Left cardiac atrium (tissue), 4 donors: ENCODE measurements at places on chromosomes 1 and 21.
A peak's percentile ranks its signal among the peaks of the same experiment; 100 is the strongest.

GRCh38 chr1:205669341-205670149, 10.8 kb downstream of the SLC45A3 start:
- DNase-seq = no peak

DNA sequence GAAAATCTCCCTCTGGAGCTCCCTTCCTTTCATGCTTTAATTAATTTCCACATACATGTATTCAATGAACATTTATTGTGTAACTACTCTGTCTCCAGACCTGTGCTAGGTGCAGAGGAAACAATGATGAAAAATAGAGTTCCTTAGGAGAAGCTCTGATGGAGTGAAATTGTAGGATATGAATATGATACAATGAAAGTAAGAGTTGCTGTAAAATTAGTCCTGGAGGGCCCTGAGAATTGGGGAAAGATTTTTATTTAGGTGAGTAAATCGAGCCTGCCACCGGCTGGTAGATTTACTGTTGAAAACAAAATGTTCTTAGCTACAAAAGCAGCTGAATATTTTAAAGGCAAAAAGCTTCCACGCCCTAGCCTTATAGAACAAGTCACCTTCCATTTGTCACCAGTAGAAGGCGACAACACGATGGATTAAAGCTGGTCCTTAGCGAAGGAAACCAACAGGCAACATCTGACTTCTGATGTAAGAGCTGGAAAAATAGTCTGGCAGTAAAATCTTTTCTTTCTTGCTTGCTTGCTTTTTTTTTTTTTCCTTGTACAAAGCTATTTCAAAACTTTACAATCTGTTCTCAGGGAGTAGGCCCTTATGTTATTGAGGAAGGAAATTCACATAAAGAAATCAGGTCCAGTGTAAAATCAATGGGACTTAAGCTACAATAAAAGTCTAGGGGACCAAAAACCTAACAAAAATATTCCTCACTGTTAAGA, 82.0 kb upstream of the ROR1 start:
- peak; percentile 37 for DNase-seq

- no peak for DNase-seq
These were observed 11.4 kb upstream of the DNASE2B start for GRCh38 chr1:84386716-84387479.

DNA sequence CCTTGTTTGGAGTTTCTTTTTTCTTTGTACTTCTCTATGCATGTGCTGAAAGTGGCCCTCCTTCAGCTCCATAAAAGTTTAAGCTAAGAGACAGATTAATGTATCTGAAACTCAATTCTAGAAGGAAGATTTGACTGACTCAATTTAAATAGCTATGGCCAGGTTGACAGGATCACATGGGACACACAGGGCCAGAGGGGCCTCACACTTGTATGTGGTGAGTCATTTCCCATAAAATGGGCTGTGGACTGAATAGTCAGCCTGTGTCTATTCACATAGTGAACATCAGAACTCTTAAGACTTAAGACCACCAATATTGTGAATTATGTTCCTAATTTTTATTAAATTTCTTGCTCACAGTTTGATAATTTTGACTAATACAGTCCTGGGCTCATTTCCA, 45.7 kb upstream of the DEPDC1 start:
- DNase-seq = no peak

GRCh38 chr1:115168026-115168425, 78.7 kb upstream of the TSPAN2 start:
- DNase-seq = no peak

DNA sequence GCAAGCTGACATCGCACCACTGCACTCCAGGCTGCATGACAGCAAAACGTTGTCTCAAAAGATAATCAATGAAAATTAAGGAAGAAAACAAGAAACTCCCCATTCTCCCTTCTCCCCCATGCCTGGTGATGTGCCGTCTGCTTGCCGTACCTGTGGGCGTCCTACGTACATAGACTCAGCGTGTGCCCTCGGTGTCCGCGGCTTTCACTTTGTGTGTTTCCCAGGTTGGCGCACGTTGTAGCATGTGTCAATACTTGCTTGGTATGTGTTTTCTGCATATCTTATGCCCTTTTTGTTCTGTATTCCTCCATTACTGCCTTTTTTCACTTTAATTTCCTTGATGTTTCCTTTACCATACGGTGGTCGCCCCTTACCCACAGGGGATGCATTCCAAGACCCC, 53.8 kb downstream of the PCNT start:
- DNase-seq = no peak

GRCh38 chr1:54287801-54288211, 87.8 kb downstream of the MRPL37 start:
- DNase-seq = peak; percentile 50

DNA sequence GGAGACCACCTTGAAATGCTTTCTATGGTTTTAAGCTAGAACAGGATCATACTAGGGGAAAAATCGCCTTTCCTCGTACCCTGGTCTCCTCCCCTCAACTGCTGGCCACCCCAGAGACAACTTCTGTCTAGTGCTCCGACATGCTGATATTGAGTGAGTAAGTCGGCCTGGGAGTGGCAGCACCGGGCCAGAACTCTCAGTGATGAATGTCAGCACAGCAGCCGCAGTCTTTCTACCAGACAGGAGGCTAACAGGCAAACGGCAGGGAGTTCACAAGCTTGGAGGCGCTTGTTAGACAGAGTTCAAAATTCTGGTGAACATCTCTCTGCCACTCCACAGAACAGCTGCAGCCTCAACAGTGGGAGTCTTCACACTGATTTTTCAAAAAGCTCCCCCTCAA, 716.9 kb downstream of the ADGRL2 start:
- peak; percentile 60 for DNase-seq
